ENCODE measurements at places on chromosomes 13 and 19. TPM values are rescaled to one million over a fixed set of nuclear protein-coding genes. Genes with fewer than 3 reads are reported as not detected.

The ZNF93 gene
- total RNA-seq, result 17.3 TPM

The PAN3 gene
- total RNA-seq, result 24.4 TPM

The TRPC4 gene
- total RNA-seq, result not detected

The CLDND2 gene
- 2.0 TPM for total RNA-seq

The MEDAG gene
- total RNA-seq, result not detected

The KCNRG gene
- 0.26 TPM for total RNA-seq

The MAP3K10 gene
- 9.3 TPM for total RNA-seq

The OSCAR gene
- 0.38 TPM for total RNA-seq

The HSD17B14 gene
- 0.66 TPM for total RNA-seq

The GAS6 gene
- 0.16 TPM for total RNA-seq

The LPAR6 gene
- total RNA-seq, result 4.1 TPM

The PRSS57 gene
- total RNA-seq, result not detected

The ZNF563 gene
- total RNA-seq, result 4.5 TPM

The THSD1 gene
- total RNA-seq, result 0.14 TPM

Data from activated naive CD8-positive, alpha-beta T cell treated with anti-CD3 and anti-CD28 coated beads for 36 hours (primary cell).